ENCODE measurements at places on chromosomes 1 and 21.

DNA sequence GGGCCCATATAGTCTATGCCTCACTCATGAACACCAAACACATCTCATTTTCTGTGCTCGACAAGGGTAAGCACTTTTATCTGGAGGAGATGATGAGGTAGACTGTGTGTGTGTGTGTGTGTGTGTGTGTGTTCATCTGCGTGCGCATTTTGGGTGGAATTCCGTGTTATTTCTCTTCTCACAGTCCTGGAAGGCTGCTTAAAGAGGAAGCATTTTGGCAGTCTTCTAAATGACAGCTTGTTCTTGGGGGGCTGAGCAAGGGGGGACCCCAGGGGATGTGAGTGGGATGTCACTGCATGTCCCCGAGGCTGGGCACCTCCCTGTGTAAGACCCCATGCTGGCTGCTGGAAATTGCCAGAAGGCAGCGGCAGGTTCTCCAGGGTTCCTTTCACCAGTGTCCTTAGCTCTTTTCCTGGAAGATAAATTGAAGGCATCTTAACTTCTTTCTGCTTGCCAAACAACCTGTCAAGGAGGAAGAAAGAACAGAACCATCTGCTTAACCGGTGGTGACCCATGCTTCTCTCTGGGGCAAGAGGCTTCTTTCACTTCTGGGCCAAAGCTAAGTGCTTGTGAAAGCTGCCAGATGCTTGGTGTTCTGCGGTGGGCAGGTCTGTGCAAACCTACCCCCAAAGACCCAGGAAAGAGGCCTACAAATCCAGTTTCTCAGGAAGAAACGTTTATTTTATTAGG is 9.9 kb upstream of the RD3 start:
- no peak for DNase-seq

- no peak for DNase-seq
Observed at GRCh38 chr1:201419746-201420607, 1.6 kb downstream of the TNNI1 start.

DNA sequence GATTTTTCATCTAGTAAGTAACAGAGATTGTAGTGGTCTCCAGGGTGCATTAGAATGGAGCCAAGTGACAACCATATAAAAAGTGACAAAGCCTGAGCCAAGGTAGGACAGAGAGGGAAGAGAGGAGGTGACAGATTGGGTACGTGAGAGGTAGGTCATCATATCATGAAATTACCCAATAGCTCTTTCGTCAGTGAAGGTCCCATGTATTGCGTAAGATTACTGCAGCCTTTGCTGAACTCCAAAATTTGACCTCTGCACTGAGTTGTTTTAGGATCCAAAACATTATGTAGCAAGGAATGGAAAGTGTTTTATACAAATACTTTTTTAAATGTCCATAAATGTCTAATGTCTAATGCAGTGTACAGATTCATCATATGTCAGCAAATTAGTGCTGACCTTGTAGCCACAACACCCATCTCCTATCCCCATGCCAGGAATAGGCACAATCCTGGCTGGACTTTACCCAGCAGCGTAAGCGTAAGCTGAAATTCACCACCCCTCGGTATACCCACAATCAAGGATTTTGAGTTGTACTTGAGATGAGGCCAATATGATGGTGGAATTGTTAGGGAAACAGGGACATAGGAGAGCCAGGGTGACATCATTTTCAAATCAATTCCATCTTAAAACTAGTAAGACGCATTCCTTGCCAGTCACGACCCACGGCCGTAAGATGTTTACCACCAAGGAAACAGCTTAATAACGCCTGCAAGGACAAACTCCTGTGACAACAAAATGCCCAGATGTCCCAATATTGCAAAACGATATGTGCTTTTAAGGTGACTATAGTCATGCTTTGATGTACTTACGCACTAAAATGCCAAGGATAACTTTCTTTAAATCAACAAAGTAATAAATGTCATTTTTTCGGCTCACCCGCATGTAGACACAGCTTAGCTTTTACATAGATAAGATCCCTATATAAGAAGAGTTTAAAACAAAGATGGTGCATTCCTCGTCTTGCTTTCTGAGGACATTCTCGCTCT is 38.1 kb upstream of the GREM2 start:
- no peak for DNase-seq

DNA sequence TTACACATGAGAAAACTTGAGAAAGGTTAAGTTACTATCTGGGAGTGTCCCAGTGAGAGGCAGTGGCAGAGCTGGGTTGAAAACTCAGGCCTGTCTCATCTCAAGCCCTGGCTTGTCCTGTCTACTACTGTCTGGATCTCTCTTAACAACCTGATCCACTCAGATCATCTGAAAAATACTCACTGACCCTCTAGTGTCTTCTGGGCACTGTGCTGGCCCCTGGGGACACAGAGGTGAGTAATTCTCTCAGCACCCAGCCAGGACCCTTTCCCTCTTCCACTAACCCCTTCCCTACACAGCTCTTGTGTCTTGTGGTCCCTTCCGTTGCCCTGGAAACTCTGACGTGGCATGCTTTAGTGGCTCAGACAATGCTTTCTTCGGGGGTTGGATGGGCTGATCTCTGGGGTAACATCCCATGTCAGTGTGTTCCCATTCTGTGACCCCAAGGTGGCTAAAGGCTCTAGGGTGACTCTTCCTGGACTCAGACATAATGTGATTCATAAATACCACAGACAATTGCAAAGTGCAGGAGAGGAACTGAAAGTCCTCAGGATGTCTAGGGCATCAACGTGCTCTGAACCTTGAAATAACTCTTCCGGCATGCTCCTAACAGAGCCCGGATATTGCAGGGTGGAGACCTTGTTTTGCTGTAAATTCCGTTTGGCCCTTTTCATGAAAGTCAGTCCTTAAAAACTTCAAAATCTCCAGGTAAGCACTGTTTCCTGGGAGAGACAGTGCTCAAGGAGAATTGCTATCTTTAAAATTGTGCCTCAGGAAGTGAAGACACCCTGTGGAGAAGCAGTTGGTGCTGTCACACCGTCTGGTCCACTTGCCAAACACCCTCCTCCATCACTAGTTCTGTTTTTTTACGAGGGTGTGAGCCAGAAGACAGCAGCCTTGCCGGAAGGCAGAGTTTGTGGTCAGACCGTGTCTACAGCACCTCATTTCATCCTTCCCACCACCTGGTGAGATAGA is 4.0 kb downstream of the SHISAL2A start:
- DNase-seq, result no peak

- no peak for DNase-seq
Observed at GRCh38 chr1:39050001-39050400, 23.9 kb downstream of the NDUFS5 start.

DNA sequence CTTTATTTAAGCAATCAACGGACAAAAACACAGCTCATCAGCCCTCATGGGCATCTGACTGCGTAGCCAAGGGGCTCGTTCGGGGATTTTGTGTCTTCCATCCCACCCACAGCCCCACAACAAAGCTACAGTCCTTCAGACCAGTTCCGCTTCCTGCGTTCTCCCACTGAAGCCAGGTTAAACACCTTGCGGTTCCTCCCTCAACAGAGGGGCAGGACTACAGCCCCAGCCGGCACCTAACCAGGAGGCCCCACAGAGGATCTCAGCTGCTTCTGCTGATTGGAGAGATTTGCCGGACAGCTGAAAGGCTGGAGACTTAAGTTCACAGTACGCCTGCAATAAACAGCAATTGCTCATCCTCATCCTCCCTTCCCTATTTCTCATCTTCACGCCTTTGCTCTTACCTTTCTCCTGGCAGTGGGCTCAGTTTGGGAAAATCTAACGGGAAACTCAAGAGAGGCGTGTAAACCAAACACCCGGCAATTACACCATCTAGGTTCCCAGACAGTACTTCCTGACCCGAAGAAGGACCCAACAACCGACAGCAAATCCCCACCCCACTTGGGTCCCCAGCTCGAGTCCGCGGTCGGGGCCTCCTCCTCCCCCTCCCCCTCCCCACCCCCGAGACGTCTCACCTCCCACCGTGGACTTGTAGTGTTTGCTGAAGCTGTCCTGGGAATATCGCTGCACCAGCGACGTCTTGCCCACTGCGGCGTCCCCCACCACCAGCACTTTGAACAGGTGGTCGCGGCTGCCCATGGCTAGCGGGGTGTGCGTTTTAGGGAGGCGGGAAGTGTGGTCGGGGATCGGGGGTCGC is 876 bp downstream of the RAB29 start:
- DNase-seq, result no peak

- DNase-seq, result peak; percentile 45
Observed at GRCh38 chr1:117368116-117369108, 1.2 kb downstream of the MAN1A2 start.

DNA sequence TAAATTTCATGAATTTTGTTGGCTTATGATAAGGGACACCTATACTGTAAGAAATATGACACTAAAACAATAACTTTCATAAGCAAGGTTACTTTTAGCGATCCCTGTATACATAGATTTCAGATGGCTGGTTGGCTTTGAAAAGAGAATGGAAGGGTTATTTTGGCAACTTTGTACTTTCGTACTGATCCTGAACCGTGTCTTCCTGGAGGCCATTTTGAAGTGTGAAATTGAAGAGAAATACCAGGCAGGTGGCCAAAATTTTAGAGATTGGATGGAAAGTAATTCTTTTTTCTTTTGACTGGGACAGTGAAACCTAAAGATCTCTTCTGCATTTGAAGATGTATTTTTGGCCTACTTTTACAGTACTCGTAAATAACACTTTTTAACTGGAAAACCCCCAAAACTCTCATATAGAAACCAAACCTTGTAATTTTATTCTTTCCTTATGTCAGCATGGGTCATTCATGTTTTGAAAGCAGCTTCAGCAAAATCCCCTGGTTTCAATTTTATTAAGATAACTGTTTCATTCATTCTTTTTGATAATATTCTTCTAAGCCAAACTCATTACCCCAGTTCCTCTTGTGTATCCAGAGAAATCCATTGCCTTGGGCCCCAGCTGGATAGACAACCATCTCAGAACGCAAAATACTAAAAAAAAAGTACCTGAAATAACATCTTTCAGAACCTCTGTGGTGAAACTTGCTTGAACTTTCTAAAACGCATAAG is 38.4 kb upstream of the ZNF281 start:
- DNase-seq, result no peak

DNA sequence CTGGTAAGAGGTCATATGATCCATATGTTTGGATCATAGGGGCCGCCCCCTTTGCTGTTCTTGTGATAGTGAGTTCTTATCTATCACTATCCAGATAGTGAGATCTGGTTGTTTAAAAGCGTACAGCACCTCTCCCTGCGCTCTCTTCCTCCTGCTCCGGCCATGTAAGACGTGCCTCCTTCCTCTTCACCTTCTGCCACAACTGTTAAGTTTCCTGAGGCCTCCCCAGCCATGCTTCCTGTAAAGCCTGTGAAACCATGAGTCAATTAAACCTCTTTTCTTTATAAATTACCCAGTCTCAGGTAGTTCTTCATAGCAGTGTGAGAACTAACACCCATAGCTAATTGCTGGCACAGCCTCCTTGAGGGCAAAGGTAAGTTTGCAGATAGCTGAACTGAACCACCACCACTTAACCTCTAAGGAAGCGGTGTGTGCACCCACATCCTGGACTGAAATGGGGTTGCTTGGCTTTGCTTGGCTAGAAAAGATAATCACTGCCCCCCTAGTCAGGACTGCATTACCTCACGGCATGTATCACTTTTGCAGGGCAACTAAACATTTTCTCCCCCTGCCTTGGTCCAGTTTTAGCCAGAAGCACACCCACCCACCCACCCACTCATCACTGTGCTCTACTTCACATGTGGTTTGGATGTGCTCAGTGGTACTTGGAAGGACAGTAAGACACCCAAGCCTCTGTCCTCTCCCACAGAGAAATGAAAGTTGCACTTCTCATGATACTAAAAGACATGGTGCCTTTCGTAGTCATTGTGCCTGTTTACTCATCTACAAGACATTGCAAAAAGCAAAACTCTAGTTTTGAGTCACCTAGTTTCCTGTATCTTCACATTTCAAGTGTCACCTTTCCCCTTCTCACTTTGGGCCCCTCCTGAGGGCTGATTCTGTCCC is 23.1 kb upstream of the PTAFR start:
- no peak for DNase-seq

DNA sequence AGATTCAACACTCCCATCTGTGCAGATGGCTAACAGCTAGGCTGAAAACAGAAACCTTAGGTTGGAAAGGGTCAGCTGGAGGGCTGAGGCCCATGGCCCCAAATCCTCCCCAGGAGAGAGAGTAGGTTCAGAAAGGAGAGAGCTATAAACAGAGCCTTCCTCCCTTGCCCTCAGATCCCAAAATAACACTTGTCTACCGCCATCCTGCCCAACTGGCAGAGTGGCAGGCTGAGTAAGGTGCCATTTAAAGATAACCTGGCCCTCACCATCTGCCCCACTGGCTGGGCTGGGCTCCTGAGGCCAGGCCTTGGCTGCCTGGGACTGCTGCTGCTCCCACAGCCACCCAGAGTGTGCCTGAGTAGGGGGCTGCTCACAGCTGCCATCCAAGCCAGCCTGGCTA is 4.3 kb upstream of the SHISA4 start:
- DNase-seq, result peak; percentile 77

DNA sequence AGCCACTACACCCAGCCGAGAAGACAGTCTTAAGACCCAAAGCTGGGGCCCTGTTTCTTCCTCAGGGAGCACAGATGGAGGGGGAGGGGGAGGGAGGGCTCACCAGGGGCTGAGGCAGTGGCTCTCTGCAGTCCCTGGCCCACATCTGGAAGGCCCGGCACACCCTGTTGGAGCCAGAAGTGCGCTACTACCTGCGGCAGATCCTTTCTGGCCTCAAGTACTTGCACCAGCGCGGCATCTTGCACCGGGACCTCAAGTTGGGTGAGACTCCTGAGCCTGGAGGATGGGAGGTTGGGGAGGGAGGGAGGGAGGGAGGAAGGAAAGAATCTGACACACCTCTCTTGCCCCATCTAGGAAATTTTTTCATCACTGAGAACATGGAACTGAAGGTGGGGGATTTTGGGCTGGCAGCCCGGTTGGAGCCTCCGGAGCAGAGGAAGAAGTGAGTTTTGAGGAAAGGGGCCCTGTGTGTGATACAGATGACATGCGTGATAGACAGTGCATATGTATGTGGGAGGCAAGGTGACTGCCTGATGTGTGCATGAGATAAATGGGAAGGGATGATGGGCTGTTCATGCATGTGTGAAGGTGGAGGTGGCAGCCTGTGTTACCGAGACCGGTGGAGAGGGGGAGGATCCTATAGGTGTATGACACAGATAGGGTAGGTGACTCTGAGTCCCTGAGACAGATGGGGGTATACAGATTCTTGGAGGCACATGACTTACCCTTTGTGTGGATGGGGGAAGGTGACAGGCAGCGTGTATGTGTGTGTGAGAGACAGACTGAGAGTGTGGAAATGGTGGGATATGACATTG is 1.5 kb downstream of the PLK3 start:
- no peak for DNase-seq

- peak; percentile 57 for DNase-seq
Observed at GRCh38 chr1:166479052-166479631, 312.3 kb upstream of the FAM78B start.
